A549 treated with ZK216348 at 1 μM for 4 hours (cell line): ENCODE measurements at places on chromosomes 13 and 19. TPM values are rescaled to one million over a fixed set of nuclear protein-coding genes. Genes with fewer than 3 reads are reported as not detected.

Gene JSRP1
- 0.49 to 1.8 TPM (median 0.87 TPM) in 4 of 5 replicates, not detected in the other for total RNA-seq

Gene FCER2
- total RNA-seq, result not detected in 5 replicates

Gene HSPB6
- 0.15 to 0.33 TPM (median 0.25 TPM) in 5 replicates for total RNA-seq

Gene FSD1
- 6.0 to 10.8 TPM (median 8.6 TPM) in 5 replicates for total RNA-seq

Gene ZNF625
- not detected in 5 replicates for total RNA-seq

Gene MEIOSIN
- 0.08 TPM in 1 of 5 replicates, not detected in the others for total RNA-seq

Gene GADD45B
- total RNA-seq, result 70.8 to 82.8 TPM (median 78.0 TPM) in 5 replicates

Gene ZNF610
- not detected in 5 replicates for total RNA-seq

Gene MBD3L5
- not detected in 5 replicates for total RNA-seq

Gene USHBP1
- total RNA-seq, result not detected in 5 replicates

Gene CLEC11A
- total RNA-seq, result 5.1 to 11.7 TPM (median 9.1 TPM) in 5 replicates

Gene FGF21
- total RNA-seq, result not detected in 5 replicates

Gene ZNF780A
- total RNA-seq, result 23.6 to 31.5 TPM (median 27.6 TPM) in 5 replicates

Gene GDF15
- total RNA-seq, result 15.2 to 41.1 TPM (median 30.8 TPM) in 5 replicates

Gene CCDC8
- total RNA-seq, result not detected in 5 replicates

Gene IFI30
- total RNA-seq, result 7.9 to 26.4 TPM (median 16.4 TPM) in 5 replicates

Gene SLC10A2
- not detected in 5 replicates for total RNA-seq

Gene CEACAM8
- not detected in 5 replicates for total RNA-seq

Gene UBA52
- 1,053 to 1,266 TPM (median 1,114 TPM) in 5 replicates for total RNA-seq

Gene PCSK4
- 0.41 to 1.3 TPM (median 1.1 TPM) in 5 replicates for total RNA-seq

Gene SYT5
- 2.7 to 4.4 TPM (median 3.1 TPM) in 5 replicates for total RNA-seq

Gene AMH
- total RNA-seq, result 5.3 to 22.3 TPM (median 16.9 TPM) in 5 replicates

Gene LILRB3
- total RNA-seq, result 0.07 to 0.24 TPM (median 0.14 TPM) in 4 of 5 replicates, not detected in the other

Gene UNC13A
- 1.2 to 2.1 TPM (median 1.5 TPM) in 5 replicates for total RNA-seq

Gene ADM5
- 2.7 to 6.9 TPM (median 5.7 TPM) in 5 replicates for total RNA-seq

Gene CDX2
- 0.56 to 1.3 TPM (median 0.95 TPM) in 5 replicates for total RNA-seq

Gene CRX
- total RNA-seq, result not detected in 5 replicates

Gene SLC46A3
- 1.3 to 2.2 TPM (median 2.0 TPM) in 5 replicates for total RNA-seq

Gene URAD
- total RNA-seq, result not detected in 5 replicates

Gene SELENOV
- not detected in 5 replicates for total RNA-seq

Gene TJP3
- 0.22 to 1.1 TPM (median 0.81 TPM) in 5 replicates for total RNA-seq

Gene TSHZ3
- total RNA-seq, result 1.8 to 3.5 TPM (median 3.0 TPM) in 5 replicates

Gene KLF1
- total RNA-seq, result not detected in 5 replicates

Gene SYCN
- not detected in 5 replicates for total RNA-seq

Gene RFPL4AL1
- total RNA-seq, result not detected in 5 replicates

Gene SULT2A1
- total RNA-seq, result not detected in 5 replicates

Gene SIGLECL1
- not detected in 5 replicates for total RNA-seq

Gene OR7A5
- total RNA-seq, result not detected in 5 replicates

Gene IGFL3
- total RNA-seq, result not detected in 5 replicates

Gene FZR1
- total RNA-seq, result 18.3 to 38.1 TPM (median 33.8 TPM) in 5 replicates

Gene CRB3
- total RNA-seq, result 2.2 to 6.3 TPM (median 5.2 TPM) in 5 replicates

Gene TINCR
- total RNA-seq, result 1.4 to 2.9 TPM (median 2.5 TPM) in 5 replicates

Gene A1BG
- total RNA-seq, result 7.2 to 12.3 TPM (median 10.0 TPM) in 5 replicates

Gene LGALS16
- not detected in 5 replicates for total RNA-seq

Gene PTH2
- not detected in 5 replicates for total RNA-seq

Gene FCAR
- not detected in 5 replicates for total RNA-seq

Gene HIPK4
- 0.20 to 0.42 TPM (median 0.32 TPM) in 5 replicates for total RNA-seq
